Hippocampal formation (tissue), 2 donors: ENCODE measurements at places on chromosomes 7 and 10.

DNA sequence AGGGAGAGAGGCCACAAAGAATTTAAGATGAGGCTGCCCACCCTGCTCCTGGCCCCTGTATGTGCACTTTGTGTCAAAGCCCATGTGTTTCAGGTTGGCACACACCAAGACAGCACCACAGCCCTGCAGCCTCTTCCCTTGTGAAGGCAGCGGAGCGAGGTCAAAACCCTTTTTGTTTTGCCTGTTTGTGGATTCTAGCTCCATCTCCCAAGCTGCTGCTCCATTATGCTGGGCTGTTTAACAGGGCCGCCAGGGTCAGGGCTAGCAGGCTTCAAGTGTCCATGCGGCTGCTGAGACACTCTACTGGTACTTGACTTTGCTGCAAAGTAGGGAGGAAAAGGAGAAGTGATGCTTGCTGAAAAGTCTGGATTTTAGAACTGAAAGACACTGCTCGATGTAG is 142.3 kb upstream of the EFCAB10 start:
- peak; percentile 54 for DNase-seq

DNA sequence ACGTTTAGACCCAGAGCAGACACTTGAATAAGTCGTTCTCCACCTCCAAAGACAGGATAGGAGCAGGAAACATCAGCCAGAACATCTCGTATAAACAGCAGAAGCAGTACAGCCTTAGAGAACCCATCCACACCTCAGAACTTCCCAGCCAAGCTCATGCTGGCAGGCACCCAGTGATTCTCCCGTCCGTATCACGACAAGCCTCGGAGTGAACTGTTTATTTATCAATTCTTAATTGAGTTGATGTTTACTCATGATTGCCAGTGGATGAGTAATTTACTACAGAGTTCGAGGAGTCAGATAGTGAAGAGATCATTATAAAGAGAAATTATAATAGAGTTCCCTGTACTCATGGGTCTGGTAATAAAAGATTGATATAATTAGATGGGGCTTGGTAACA is 811.5 kb downstream of the LRMDA start:
- DNase-seq, result no peak

GRCh38 chr10:77253147-77253545 is 384.5 kb downstream of the KCNMA1 start:
- DNase-seq, result no peak

- DNase-seq, result no peak
Observed at GRCh38 chr7:138167222-138167621, 91.0 kb downstream of the AKR1D1 start.

DNA sequence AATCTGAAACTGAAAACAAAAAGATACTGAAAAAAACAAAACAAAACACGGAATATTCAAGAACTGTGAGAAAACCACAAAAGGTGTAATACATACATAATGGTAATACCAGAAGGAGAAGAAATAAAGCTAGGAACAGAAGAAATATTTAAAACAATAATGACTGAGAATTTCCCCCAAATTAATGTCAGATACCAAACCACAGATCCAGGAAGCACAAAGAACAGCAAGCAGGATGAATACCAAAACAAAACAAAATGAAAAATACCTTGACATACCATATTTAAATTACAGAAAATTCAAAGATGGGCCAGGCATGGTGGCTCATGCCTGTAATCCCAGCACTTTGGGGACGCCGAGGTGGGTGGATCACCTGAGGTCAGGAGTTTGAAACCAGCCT is 57.7 kb upstream of the PARD3 start:
- no peak for DNase-seq
